ENCODE measurements at places on chromosomes 11 and 22.

DNA sequence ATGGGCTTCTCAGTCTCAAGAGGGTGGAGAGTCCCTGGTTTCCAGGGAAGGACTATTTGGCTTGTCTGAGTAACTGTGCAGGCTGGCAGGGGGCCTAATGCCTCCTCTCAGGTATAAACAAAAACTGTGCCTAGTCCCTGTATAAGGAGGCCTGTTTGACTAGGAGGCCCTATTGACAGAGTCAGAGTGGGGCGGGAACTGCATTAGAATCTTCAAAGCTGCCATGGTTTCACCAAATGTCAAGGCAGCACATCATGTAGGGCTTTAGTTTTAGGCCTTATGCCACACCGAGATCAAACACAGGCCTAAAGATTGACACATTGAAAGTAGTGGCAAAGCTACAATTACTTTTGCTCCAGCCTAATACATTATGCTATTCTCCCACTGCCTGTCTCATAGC is 611.5 kb upstream of the B3GAT1 start:
- DNase-seq = no peak

GRCh38 chr11:64536396-64536941 is 54.6 kb upstream of the SLC22A12 start:
- DNase-seq = no peak

DNA sequence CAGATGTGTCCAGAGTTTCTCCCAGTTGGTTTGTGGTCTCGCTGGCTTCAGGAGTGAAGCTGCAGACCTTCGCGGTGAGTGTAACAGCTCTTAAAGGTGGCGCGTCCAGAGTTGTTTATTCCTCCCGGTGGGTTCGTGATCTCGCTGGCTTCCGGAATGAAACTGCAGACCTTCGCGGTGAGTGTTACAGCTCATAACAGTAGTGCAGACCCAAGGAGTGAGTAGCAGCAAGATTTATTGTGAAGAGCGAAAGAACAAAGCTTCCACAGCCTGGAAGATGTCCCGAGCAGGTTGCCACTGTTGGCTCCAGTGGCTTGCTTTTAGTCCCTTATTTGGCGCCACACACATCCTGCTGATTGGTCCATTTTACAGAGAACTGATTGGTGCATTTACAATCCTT is 1.8 kb upstream of the PGA3 start:
- no peak for DNase-seq

GRCh38 chr22:19120829-19121630 is 1.2 kb downstream of the DGCR2 start:
- no peak for DNase-seq

DNA sequence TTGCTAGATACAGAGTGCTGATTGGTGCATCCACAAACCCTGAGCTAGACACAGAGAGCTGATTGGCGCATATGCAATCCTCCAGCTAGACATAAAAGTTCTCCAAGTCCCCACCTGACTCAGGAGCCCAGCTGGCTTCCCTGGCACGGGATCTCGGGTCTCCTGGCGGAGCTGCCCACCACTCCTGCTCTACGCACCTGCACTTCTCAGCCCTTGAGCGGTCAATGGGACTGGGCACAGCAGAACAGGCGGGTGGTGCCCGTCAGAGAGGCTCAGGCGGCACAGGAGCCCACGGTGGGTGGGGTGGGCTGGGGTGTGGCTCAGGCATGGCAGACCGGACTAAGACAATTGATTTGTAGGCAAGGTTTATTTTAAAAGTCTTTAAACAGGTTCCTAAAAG is 1365.5 kb downstream of the FAM181B start:
- DNase-seq = no peak

DNA sequence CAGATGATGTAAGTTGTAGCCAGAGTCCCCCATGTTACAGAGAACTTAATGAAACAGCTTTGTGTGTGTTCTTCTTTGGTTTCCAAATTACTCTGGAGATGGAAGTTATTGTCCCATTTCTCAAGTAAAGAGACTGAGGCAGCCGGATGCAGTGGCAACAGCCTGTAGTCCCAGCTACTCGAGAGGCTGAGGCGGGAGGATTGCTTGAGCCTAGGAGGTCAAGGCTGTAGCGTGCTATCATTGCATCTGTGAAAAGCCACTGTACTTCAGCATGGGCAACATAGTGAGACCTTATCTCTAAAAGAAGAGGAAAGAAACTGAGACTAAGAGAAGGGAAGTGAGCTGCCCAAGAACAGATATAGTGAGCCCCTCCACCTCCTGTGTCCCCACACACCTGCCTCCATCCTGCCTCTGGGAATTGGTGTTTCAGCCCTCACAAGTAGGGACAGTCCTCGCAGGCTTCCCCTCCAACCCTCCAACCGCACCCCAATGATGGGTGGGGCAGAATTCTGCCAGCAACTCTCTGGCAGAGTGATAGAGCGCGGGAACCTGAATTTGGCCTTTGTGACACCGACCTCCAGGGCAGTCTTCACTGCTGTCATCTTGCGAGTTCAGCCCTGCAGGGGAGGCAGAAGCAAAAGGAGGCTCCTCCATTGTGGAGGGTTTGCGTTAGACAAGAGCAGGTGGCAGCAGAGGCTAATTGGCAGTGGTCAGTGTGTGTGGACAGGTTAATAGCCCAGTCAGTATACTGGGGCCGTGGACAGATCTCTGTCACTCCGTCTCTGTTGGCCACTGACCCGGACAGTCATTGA is 1.6 kb downstream of the PDXP start:
- no peak for DNase-seq

DNA sequence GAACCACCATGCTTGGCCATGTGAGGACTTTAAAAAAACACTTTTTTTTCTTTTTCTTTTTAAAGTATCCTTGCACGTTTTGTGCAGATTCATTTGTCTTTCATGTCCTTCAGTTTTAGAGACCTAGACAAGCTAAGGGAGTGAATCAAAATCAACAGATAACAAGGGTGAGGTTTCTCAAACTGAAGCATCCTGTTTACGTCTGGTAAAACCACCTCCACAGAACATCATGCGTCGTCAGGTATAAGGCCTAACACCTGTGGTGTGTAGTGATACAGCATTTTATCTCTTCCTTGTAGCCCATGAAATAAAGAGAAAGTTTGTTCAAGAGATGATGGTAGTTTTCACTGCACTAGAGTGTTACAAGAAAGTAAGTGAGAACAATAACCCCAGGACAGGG is 26.3 kb upstream of the CSF2RB start:
- no peak for DNase-seq

DNA sequence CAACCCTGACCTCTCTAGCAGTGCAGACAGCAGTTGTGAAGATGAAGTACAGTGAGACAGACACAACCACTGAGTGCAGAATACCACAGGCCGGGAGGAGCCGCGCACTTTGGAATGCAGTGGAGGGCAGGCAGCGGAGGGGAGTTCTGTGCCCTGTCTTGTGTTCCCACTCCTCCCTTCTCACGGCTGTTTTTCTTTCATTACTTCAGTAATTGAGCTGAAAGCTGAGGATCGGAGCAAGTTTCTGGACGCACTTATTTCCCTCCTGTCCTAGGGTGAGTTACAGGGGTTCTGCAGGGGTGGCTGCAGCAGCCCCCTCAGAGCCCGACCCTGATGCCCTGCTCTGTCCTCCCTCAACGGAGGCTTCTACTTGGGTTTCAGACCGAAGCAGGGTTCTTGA is 5.6 kb downstream of the CLDN5 start:
- no peak for DNase-seq

DNA sequence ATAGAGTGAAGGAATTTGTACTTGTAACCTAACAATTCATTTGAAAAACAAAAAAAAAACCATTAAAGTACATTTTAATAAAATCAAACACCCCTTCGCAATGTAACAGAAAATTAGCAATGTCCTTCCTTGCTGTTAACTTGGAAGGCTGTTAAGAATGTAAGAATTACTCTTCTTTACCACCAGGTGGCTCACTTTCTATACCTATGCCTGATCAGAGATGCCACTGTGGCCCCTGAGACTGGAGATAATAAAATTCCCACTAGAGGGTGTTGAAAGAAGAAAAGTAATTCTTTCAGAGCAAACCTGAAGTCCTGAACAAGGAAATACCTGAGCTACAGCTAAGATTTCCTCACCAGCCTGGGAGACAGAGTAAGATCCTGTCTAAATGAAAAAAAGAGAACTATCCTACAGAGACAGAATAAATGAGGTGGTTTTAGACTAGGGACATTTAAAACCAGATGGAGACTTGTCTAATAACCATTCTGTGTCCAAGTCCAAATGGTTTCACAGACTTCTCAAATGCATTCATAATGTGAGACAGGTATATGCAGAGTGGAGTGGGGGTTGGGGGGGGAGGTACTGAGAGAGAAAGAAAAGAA is 1089.3 kb downstream of the FAM181B start:
- peak; percentile 1 for DNase-seq

- no peak for DNase-seq
Observed at GRCh38 chr22:50488886-50489285, 2.2 kb downstream of the MIOX start.

- no peak for DNase-seq
Observed at GRCh38 chr22:35598396-35598710, 18.8 kb downstream of the MB start.

- DNase-seq = no peak
Observed at GRCh38 chr22:22771696-22772377, 115.8 kb upstream of the IGLL5 start.

DNA sequence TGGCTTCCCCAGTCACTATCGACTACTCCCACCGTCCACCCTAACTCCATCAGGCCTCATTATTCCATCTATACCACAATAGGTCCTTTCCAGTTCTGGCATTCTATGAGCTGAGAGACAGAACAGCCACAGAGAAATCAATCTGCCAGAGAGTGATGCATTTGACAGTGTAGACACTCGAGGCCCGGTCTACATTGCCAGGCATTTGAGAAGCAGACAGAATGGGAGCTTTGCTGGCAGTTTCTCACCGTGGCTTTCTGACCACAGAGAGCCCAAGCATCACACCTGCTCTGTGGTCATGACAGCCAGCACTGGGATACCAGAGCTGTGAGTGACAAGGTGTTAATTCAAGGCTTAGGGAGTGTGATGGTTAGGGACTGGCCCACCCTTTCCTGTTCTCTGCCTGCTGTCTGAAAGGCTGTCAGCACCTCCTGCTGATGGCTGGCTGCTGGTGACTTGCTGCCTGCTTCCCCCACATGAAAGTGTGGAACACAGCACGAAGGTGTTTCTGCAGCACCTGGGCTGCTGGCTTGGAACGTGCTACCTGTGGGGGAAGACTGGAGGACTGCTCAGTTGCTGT is 137.8 kb downstream of the KIRREL3 start:
- DNase-seq = peak; percentile 58

DNA sequence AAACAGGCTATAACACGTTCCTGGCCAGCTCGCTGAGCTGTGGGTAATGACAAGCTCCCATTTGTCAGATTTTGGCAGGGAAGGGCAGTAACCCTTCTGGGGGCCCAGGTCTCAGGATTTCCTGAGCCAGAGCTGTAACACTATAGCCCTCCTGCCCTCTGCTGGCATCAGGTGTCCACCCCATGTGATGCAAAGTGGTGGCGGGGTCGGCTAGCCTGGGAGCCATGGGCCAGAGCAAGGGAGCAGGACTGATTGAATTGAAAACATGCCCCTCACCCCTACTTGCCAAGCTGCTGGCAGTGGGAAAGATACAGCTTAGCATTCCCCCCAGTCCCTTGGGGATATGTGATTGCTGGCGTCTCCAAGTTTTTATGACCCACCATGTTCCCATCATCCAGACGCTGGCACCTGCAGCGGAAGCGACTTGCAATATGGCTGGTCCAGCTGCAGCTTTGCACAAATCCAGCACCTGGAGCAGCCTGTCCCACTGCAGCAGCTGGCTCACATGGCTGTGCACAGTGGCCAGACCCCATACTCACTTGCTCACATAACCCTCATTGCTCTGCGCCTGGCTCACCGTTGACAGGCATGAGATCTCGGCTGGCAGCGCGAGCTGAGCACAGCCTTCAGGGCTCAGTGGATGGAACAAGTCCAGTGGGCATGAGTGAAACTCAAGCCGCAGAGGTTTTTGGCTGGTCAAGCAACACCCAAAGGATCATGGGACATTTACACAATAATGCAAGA is 1147.8 kb downstream of the JRKL start:
- DNase-seq = no peak

GRCh38 chr22:38316364-38317121 is 690 bp downstream of the CSNK1E start:
- DNase-seq = no peak

DNA sequence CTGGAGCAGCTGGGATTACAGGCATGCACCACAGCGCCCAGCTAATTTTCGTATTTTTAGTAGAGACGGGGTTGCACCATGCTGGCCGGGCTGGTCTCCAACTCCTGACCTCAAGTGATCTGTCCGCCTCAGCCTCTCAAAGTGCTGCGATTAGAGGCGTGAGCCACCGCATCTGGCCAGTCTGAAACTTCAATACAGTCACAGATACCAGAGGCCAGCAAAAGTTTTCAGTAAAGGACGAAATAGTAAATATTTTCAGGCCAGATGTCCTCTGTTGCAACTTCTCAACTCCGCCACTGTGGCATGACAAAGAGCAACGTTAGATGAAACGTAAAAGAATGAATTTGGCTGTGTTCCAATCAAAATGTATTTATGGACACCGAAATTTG is 403.6 kb downstream of the MN1 start:
- no peak for DNase-seq

DNA sequence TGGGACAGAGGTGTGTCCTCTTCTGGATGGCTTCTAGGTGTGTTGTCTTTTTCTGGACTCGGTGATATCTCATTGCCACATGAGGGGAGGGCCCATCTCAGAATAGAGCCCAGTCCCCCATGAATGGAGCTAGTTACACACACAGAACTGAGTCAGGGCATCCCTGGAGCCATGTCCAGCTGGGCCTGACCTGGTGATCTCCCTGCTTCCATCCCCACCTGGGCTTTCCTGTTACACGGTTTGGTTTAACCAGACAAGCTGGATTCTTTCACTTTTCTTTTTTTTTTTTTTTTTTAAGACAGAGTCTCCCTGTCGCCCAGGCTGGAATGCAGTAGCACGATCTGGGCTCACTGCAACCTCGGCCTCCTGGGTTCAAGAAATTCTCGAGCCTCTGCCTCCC is 6.1 kb upstream of the A4GALT start:
- DNase-seq = no peak

- no peak for DNase-seq
Observed at GRCh38 chr11:10991393-10991792, 133.5 kb upstream of the ZBED5 start.

- DNase-seq = no peak
Observed at GRCh38 chr22:37454857-37455686, 27.8 kb upstream of the ELFN2 start.

GRCh38 chr22:37633089-37633624 is 6.3 kb upstream of the SH3BP1 start:
- DNase-seq = no peak

DNA sequence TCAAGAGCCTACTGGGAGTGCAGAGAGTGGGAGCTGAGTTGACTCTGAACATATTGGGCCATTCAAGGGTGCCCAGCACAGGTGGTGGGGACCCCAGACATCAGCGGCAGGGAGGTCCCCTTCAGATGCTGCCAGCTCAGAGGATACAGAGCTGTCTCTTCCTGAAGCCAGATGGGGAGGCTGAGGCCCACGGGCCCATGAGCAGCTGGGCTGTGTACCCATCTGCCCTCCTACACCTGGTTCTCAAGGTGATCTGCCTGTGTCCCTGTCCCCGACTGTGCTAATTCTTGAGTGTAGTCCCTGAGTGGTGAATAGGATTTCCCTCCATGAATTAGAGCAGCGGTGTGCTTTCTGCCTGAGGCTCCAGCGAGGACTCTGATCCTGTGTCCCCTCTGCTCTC is 76.3 kb downstream of the MICAL2 start:
- DNase-seq = no peak
